ENCODE measurements at places on chromosomes 7 and 10. TPM values are rescaled to one million over a fixed set of nuclear protein-coding genes. Genes with fewer than 3 reads are reported as not detected.

The DPYSL4 gene
- total RNA-seq: 0.96 TPM

The SAMD8 gene
- 34.3 TPM for total RNA-seq

The SOSTDC1 gene
- total RNA-seq: not detected

The SLC13A4 gene
- total RNA-seq: not detected

The SVOPL gene
- not detected for total RNA-seq

The ARMC3 gene
- 0.73 TPM for total RNA-seq

The STAG3 gene
- total RNA-seq: not detected

The CTAGE15 gene
- 5.9 TPM for total RNA-seq

The ENKUR gene
- total RNA-seq: not detected

The HYAL4 gene
- total RNA-seq: not detected

The PLEKHS1 gene
- total RNA-seq: not detected

Measured in thyroid gland (tissue), 4 donors.